ENCODE measurements at places on chromosomes 1 and 21. TPM values are rescaled to one million over a fixed set of nuclear protein-coding genes. Genes with fewer than 3 reads are reported as not detected.

DNA sequence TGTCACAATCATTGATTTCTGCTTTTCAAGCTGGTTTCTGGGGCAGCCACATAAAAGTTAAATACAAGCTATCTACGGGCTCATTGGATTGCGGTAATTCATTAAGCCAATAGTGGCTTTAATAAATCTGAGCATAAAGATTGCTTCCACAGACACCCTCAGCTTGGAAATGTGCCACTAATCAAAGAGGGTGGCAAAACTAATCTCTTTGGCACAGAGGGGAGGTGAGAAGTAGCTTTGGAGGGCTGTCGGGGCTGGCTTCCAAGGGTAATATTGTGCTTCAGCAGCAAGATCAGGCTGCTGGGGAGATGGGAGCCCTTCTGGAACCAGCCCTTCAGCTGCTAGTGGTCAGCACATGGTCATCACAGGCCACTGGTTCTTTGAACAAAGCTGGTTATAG lies 21.2 kb upstream of the KAZN start:
- no peak for DNase-seq

DNA sequence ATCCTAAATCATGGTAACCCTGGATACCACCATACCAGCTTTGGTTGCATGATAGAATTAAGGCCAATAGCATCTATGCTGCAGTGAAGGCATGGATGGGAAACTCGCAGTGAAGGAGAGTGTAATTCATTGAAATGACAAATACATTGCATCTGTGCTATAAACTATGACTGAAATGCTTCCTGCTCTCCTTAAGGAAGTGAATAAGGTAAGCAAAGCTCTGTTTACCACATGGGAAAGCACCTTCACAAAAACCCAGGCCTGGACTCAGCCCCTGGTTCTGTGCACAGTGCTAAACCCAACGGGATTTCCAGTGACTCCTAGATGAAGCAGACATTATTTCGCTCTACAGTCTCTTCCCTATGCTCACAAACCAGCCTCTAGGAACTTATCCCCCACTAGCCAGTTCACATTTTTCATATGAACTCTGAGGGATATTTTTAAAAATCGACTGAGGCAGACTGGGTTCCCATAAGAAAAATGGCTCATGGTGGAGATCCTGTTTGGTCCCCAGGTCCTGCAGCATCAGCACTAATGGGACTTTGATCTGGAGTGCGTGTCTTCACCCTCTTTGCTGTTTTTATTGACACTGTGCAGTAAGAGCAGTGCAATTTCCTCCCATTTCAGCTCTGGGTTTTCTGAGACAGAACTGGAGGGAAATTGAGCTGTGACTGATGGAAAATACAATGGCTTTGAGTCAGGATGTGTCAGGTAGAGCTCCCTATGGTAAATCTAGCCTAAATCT lies 362.7 kb downstream of the SIPA1L2 start:
- DNase-seq = no peak

RUNX3 gene
- total RNA-seq = 144 TPM

DNA sequence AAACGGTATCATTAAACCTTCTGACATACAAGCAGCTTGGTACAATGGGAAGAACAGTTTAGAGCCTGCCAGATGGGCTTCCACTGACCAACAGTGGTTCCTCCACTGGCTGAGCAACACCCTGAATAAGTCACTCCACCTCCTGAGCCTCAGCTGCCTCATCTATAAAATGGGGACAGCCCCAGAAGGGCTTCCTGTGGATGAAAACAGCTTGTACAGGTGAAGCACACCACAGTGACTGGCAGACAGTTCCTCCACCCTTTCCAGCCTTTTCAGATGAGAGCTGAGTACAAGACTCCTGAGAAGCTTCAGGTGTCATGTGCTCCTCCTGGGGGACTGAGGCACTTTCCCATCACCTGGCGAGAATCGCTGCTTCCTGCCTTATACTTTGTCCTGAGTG lies 2.1 kb downstream of the CAPZB start:
- peak; percentile 54 for DNase-seq

CSMD2 gene
- not detected for total RNA-seq

SPATA45 gene
- not detected for total RNA-seq

CD84 gene
- total RNA-seq = 15.4 TPM

- DNase-seq = no peak
Observed at GRCh38 chr1:195188821-195189220, 1419.4 kb downstream of the KCNT2 start.

GRCh38 chr1:45536886-45537285 lies 13.7 kb upstream of the AKR1A1 start:
- DNase-seq = no peak

DNA sequence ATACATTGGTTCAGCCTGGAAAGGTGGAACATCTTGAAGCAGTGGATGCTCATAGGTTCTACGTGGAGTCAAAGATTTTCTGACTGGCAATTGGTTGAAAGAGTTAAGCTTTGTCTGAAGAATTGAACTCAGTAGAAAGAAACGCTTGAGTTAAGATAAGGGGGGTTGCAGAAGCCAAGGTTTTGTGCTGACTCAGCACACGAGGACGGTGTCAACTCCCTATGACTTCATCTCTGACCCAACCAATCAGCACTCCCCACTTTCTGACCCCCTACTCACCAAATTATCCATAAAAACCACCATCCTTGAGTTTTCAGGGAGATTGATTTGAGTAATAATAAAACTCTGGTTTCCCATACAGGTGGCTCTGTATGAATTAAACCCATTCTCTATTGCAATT lies 2.5 kb upstream of the PINK1 start:
- no peak for DNase-seq

LHX8 gene
- total RNA-seq = not detected

DNA sequence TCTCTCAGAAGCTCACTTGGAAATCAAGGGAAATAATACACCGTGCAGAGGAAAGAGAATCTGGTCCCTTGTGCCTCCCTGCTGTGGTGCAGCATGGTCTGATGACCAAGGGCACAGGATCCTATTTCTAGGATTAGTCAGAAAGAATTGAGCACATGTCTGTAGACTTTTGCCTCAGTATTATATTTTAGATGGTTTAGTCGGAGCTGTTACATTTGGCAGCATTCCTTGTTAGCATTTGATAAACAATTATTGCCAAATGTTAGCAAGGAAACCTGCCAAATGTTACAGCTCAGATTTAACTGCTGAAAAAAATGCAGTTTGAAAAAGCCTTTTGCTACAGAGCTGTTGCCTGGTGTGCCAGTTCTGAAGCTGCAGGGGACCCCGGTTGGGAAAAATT lies 183.5 kb upstream of the DPYD start:
- no peak for DNase-seq

DNA sequence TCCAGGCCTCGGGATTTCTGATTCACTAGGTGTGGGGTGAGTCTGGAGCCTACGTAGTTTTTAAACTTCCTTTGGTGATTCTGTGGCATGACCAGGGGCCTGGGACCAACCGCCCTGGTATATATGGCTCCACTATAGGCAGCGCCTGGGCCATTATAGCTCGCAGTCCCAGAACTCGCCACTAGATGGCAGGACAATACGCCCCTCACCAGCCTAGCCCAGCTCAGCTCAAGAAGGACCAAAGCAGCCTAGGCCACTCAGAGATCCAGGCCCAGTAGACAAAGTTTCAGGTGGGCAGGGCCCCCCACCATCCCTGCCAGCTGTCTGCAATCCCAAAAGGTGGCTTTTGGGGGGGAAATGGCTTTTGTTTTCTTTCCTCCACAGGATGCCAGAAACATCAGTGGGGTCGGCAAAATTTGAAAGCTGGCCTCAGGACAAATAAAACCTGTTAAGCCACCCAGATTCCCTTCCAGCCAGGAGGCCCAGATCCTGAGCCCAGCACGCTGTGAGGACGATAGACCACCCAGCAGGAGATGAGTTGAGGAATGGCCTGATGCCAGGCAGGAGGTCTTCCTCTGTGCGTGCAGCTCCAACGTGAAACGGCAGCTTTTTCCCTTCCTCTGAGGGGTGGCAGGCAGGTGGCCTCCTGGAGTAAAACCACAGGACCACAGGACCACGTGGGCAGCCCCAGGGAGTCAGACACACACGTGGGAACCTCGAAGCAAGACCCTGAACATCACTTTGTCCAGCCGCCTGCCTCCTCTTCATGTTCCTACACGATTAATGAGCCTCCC lies 24.8 kb upstream of the TMEM51 start:
- DNase-seq = peak; percentile 80

ETS2 gene
- total RNA-seq = 20.1 TPM

TACSTD2 gene
- not detected for total RNA-seq

Measured in activated CD8-positive, alpha-beta T cell treated with anti-CD3 and anti-CD28 coated beads, Interleukin-2, amount 10 ng/mL, durations not matched to agents 7 days and 5 days (primary cell).